ENCODE measurements at places on chromosomes 2 and 18.

DNA sequence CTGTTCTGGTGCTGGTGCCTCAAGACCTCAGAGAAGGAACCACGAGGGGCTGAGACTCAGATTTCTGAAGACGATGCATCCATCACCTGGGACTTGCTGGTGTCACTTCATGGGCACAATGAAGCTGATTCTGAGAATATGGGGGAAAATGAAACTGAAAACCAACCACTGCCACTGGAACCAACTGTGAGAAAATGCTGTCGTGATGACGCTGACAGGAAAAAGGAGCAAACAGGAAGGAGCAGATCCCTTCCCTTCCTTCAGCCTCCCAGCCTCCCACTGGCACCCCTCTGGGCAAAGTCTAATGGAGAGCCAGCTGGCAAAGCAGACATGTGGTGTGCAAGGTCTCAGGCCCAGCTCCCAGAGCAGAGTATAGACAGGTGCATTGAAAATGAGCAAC, 109.7 kb downstream of the FOXI3 start:
- no peak for DNase-seq

GRCh38 chr2:110097506-110098220, 18.0 kb downstream of the MALL start:
- no peak for DNase-seq

- no peak for DNase-seq
These were observed 79.7 kb downstream of the PDK1 start for GRCh38 chr2:172635548-172635947.

DNA sequence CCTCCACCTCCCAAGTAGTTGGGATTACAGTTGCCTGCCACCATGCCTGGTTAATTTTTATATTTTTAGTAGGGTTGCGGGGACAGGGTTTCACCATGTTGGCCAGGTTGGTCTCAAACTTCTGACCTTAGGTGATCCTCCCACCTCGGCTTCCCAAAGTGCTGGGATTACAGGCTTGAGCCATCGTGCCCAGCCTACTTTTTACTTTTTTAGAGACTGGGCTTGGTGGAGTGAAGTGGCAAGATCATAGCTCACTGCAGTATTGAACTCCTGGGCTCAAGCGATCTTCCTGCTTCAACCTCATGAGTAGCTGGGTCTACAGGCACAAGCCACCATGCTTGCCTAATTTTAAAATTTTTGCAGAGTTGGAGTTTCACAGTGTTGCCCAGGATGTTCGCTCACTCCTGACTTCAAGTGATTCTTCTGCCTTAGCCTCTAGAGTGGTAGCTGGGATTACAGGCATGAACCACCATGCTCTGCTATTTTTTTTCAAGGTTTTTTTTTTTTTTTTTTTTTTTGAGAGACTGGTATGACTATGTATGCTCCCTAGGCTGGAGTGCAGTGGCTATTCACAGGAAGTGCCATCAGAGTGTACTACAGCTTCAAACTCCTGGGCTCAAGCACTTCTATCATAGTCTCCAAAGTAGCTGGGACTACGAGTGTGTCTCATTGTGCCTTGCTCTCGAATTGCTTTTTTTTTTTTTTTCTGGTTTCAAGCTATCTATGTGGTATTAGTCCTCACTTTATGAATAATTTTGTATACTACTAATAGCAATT, 11.9 kb downstream of the MSH2 start:
- no peak for DNase-seq

DNA sequence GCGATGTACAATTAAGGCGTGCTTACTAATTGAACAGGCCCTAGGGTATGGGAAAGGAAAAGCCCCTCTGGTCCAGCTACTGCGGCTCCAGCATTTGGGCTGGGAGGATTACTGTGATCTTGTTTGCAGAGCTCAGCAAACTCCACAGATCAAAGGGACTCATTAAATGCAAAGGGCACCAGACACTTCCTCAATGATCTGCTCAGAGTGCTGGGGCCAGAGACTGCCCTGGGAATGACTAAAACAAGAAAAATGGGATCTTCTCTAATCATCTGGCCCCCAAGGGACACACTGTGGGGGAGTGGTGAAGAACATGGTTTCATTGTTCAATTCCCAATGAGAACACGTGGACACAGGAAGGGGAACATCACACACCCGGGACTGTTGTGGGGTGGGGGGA, 85.0 kb downstream of the MARCHF4 start:
- DNase-seq = no peak

GRCh38 chr2:179081954-179082353, 32.0 kb upstream of the CCDC141 start:
- no peak for DNase-seq

GRCh38 chr2:166653185-166653813, 159.2 kb upstream of the SCN7A start:
- no peak for DNase-seq

- DNase-seq = no peak
These were observed 1.3 kb upstream of the IL1R1 start for GRCh38 chr2:102141011-102141943.

GRCh38 chr18:23890589-23890988, 124.0 kb upstream of the TTC39C start:
- no peak for DNase-seq

DNA sequence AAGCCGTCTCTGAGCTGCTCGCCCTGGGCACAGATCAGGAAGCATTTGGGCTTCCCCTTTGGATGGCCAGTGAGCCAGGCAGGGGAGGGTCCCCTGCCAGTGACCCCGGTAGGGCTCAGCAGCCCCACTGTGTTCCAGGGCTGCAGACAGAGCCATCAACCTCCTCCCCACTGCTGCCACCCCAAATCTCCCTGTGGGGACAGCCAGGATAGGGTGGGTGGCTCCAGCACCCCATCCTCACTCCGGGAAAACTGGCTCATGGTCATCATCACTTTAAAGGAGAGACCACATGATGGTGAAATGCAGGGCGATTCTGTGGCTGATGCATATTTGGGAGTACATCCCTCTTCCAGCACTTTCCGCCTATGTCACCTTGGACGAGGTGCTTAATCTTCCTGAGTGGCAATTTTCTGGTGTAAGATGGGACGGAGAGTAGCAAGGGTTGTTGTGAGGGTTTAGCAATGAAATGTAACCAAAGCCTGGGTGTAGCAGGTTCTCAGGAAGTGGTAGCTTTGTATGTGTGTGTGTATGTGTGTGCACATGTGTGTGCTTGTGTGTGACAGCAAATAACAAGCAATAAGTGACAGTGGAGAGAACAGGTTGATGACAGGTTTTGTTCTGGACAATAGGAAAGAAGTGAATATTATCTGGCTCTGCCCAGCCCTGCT, 61.8 kb downstream of the ACAA2 start:
- no peak for DNase-seq

- DNase-seq = no peak
These were observed 102.6 kb upstream of the GLI2 start for GRCh38 chr2:120632796-120633646.

GRCh38 chr18:73381699-73382036, 513.9 kb upstream of the NETO1 start:
- DNase-seq = no peak

DNA sequence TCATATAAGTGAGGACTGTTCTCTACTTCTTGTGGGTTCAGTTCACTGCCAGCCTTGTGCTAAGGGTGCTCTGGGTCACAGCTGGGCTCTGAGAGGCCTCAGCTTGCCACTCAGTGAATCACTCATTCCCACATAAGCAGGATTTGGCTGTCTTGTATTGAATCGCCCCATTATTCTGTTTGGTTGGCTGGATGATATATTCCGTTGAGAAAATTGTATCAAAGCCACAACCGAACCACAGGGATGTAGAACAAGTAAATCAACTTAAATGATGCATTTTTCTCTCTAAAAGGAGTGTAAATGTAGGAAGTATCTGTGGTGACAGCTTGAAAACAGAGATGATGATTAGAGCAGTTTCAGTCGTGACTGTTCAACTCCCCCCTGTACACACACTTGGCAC, 39.6 kb downstream of the TTC39C start:
- no peak for DNase-seq

GRCh38 chr2:106530866-106531265, 43.7 kb downstream of the CD8B2 start:
- no peak for DNase-seq

GRCh38 chr2:204655101-204655500, 109.8 kb downstream of the PARD3B start:
- no peak for DNase-seq

DNA sequence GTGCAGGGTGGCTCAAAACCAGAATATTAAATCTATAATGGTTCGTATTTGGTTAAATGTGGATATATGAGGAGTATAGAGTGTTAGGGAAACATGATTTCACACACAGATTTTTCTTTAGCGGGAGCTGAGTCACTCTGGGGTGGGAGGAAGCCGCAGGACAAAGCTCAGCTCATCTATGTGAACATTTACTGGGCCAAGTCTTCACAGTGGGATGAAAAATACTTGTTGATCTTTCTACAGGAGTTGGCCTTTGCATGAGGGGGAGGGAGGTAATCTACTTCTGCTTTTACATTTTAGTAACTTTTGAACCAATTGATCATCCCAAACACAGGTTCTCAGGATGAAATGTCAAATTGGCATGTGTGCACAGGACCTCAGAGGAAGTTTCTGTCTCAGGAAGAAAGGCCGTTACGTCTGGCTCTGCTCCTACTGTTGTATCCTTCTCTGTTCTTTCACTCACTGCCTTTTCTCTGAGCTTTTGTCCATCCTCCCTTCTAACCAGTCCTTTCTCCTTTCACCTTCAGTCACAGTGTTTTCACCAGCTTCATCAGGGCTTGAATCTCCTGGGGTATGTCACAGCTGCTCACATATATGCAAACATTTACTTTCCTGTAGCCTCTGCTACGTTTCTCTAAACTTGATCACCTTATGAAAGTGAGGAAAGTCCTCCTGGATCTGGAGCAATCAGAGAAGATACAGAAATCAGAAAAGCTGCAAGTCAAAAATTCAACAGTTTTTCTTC, 943.3 kb upstream of the FANCL start:
- no peak for DNase-seq

DNA sequence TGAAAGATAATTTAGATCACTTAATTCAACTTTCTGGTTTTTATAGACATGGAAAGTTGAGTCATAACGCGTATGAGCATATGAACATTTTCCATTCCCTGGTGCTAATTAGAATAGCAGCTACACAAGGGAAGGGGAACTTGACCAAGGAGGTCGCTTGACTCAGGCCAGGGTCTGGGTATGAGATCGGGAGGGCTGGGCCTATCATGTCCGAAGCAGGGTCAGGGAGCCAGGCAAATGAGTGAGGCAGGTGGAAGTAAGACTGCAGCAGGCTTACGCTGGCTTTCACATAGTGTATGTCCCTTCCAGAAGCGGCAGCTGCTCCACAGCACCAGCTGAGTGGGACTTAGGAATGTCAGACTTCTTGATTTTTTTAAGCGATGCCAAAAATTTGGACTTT, 14.7 kb downstream of the RALB start:
- no peak for DNase-seq

All from GM19239 (cell line).